ENCODE measurements at places on chromosomes 7 and 10.

GRCh38 chr10:43461950-43462349, 25.0 kb downstream of the ZNF487 start:
- peak; percentile 37 for DNase-seq

GRCh38 chr7:135273581-135273980, 39.9 kb downstream of the STRA8 start:
- no peak for DNase-seq

DNA sequence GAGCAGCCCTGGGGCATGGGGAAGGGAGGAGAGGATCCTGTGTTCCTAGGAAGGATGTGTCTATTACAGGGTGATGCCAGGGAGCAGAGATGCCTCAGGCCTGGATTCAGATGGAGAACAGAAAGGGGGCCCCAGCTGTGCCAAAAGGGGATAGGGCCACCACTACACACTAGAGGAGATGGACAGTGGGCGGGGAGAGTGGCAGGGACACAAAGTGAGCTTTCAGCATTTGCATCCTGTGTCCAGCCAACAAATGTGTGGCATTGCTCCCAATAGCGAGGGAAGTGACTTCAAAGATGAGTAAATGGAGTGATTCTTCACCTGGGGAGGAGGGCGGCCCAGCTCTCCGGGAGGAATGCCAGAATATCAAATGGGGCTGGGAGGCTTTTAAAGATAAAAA, 64.9 kb upstream of the WAPL start:
- no peak for DNase-seq

DNA sequence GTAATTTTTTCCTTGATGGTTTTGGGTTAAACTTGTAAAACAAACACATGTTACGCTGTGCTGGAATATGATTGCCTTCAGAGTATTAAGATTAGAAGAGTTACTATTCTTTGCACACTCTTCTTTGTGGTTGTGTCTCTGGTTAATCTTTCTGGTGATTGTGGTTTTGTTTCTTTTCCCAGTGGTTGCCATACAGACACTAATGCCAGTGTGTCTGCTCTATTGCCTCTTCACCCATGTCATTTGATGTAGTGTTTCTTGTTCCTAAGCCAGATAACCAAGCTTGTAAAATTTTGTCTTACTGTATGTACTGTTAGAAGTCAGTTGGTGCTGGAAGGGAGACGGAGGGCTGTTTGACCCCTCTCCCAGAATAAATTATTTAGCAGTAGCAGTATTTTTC, 124.8 kb downstream of the PHTF2 start:
- DNase-seq, result no peak

- DNase-seq, result no peak
These were observed 104.9 kb upstream of the ABCB5 start for GRCh38 chr7:20510573-20510900.

DNA sequence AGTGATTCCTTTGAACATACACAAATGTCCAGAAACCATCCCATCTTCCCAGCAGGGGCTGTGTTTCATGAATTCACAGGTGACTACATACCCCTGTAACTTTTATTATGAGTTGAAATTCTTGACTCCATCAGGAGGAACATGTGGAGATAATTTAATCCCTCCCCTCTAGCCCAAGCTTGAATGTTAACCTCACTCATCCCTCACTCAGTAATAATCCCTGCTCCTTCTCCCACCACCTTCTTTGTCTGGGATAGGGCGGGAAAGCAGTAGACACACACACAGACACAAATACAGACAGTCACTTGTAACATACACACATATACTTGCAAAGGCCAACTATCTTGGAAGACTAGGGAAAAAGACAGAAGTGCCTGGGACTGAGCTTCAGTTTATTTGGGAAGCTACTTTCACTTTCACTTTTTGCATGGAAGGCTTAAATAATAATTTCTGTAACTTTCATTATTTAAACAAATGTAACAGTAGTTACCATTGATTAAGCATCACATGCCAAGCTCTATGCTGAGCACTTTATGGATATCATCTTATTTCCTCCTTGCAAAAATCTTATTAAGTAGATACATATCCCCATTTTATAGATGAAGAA, 7.3 kb downstream of the AASS start:
- DNase-seq, result no peak

DNA sequence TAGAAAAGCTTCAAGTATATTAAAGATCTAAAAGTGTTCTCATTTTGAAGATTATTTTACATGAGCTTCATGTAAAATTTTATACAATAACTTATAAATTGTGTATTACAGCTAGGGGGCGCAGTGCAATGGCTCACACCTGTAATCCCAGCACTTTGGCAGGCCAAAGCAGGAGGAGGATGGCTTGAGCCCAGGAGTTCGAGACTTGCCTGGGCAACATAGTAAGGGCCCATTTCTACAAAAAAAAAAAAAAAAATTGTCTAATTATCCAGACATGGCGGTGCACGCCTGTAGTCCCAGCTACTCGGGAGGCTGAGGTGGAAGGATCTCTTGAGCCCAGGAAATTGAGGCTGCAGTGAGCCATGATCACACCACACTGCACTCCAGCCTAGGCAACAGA, 16.6 kb downstream of the ACBD5 start:
- no peak for DNase-seq

DNA sequence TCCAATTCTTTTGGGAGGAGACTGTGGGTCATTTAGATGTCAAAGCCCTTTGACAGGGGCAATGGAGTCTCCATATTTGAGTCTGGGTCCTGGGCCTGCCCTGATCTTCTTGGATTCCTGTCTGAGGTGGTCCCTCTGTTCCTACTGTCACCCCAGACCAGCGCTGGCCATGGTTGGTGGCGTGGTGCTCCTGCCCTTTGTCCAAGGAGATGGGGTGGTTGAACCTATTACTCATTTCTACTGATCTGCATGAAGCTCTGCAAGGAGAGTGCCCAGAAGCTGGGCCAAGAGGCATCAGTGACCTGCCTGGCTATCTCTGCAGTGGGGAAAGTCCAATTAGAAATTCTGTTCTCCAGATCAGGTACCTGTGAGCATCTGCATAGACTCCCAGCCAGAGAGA, 355.6 kb upstream of the NUPR2 start:
- no peak for DNase-seq

DNA sequence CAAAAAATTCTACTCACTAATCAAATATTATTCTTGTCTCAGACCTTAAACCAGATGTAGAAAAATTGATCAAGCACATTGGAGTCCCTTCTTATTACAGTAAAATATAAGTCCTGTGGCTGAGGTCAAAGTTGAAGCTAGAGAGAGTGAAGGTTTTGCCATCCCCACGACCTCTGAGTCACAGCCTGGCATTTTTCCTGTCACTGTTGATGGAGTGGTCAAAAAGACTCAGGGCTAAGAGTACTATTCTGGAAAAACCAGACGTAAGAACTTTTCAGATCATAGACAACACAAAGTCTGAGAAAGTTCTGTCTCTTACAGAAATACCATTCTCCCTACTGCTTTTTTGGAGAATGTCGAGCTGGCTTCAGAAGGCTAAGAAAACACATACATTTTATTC, 323.7 kb upstream of the ANKRD30A start:
- no peak for DNase-seq

DNA sequence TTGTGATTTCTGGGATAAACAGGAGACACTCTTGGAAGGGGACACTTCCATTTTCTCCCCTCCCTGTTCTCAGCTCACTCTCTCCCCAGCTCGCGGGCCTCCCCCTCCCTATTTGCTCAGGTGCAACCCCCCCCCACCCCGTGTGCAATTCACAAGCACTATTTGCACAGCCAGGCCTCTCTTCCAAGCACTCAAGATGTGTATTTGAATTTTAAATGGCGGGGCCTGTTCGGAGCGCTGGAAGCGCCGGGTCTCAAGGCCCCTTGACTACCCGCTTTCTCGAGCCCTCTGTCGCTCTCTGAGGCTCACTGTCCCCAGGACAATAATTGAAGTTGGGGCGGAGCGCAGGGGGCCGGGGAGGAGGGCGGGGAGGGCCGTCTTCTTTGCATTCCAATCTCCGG, 7.8 kb downstream of the SHH start:
- no peak for DNase-seq

GRCh38 chr10:95864906-95865813, 42.6 kb upstream of the CC2D2B start:
- no peak for DNase-seq

GRCh38 chr7:20744954-20745446, 41.7 kb downstream of the SP8 start:
- DNase-seq, result peak; percentile 81

- DNase-seq, result no peak
These were observed 199.2 kb downstream of the AHR start for GRCh38 chr7:17497549-17498167.

DNA sequence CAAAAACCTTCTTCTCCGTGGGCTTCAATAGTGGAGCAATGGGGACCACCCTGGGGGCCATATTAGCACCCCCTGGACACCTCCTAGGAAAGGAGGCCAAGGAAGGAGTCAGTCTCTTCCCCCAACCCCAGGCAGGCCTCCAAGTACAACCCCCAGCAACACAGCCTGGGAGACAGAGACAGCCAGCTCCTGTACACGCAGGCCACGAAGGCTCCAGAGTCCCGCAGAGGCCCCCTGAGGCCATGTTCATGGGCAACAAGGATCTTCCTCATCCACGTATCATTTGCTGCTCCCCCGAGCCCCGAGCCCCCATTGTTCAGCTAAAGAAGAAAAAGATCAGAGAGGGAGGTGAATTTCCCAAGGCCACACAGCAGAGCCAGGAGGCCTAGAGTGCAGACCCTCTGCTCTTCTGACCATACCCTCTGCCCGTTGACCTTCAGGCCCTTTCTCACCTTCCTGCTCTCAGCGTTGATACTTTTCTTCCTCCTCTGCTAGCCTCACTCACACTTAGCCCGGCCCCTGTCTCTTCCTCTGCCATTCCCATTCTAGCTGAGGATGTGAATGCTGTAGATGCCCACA, 35.9 kb upstream of the MYL10 start:
- DNase-seq, result no peak

DNA sequence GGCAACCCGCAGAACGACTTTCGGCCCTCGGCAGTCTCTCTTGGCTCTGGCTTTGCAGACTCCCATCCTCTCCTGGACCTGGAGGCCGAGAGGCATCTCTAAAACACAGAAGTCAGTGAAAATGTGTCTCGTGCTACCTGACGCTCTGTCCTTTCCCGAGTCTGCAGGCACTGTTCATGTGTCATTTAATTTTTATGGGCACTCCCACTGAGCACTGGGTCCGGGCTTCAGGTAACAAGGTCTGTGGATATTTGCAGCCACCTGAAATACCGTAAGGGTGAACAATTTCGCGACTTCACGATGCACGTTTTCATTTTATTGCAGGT, 96.8 kb downstream of the GLRX3 start:
- DNase-seq, result no peak

DNA sequence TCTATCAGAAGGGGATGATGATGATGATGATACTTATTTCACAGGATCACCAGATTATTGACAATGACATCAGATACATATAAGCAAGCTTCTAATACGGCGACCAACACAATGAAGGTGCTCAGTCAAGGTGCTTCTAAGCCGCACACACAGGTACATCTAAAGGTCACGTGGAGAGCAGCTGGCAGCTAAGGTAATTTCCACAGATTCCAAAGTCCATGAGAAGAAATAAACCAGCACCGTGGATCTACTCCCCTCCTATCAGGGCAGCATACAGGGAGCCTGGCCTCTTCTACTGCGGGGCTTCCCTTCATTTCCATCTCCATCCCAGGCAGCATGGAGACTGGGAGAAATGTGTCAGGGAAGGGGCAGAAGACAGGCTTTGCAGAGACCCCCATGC, 37.5 kb downstream of the DENND11 start:
- DNase-seq, result no peak

GRCh38 chr7:32070406-32071360, at the start of gene PDE1C:
TSS of gene PDE1C (minus strand) at chr7:32070407.
- DNase-seq, result no peak

DNA sequence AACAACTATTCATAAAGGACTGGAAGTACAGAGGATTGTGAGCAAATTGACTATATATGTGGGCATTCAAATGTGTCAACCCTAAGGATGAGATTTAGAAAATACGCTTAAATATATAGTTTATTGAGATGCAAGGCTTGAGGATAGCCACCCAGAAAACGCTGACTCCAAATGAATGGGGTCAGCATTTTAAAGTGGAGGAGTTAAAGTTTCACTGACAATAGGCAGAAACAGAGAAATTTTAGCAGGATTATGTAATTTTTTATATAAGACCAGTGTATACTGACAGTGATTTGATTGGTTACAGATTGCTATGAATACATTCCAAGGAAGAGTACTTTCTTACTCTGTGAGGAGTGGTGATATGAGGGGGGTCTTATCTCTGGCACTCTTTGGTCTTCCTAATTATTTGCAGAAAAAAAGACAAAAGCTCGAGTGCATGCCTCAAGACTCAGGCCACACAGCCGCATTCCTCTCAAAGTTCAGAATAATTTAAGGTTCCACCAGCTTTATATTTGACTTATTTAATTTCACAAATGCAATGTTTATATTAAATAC, 38.6 kb upstream of the ARL4A start:
- DNase-seq, result no peak

GRCh38 chr10:44114441-44114840, 270.5 kb downstream of the CXCL12 start:
- no peak for DNase-seq

DNA sequence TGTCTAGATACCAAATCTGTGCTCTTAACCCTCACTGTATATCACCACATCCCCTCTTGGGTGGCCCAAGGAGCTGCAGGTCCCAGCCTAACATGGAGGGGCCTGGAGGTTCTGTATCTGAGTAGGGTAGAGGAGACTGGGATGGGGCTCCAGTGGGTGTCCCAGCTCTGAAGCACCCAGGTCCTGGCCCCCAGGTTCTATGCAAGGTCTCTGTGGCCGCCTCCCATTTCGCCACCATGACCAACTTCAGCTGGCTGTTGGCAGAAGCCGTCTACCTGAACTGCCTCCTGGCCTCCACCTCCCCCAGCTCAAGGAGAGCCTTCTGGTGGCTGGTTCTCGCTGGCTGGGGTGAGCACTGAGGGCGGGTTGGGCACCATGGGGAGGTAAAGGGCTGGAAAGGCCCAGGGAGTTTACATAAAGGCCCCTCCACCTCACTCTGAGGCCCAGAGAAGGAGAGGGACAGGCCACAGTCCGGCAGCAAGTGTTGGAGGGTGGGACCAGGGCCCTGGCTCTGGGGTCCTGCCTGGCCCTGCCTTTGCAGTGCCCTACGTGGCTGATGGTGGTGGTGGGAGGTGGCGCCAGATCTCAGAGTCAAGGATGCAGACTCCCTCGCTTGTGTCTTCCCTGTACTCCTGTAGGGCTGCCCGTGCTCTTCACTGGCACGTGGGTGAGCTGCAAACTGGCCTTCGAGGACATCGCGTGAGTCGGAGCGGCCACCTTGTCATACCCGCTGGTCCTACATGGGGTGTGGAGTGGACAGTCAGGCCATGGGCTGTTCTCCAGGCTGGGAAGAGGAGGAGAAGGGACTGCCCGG, 10.2 kb downstream of the GHRHR start:
- no peak for DNase-seq

Data from NCI-H1436 treated with DMSO at 0.1 percent for 48 hours (cell line).